A549 treated with GW870086 at 1 μM for 4 hours (cell line): ENCODE measurements at places on chromosomes 3 and 15. TPM values are rescaled to one million over a fixed set of nuclear protein-coding genes. Genes with fewer than 3 reads are reported as not detected.

Gene DPPA2
- total RNA-seq, result not detected in 5 replicates

Gene VGLL3
- 3.2 to 8.1 TPM (median 6.2 TPM) in 5 replicates for total RNA-seq

Gene CHRNA5
- total RNA-seq, result 30.9 to 35.7 TPM (median 33.6 TPM) in 5 replicates

Gene CPN2
- total RNA-seq, result not detected in 5 replicates

Gene CELF6
- 0.11 to 0.24 TPM (median 0.16 TPM) in 5 replicates for total RNA-seq

Gene CYP1A2
- 0.05 TPM in 1 of 5 replicates, not detected in the others for total RNA-seq

Gene GNAT1
- not detected in 5 replicates for total RNA-seq

Gene GPR176
- total RNA-seq, result 8.2 to 11.7 TPM (median 10.1 TPM) in 5 replicates

Gene PDZRN3
- not detected in 5 replicates for total RNA-seq

Gene MINAR1
- total RNA-seq, result 0.39 to 0.64 TPM (median 0.53 TPM) in 5 replicates

Gene NEK10
- total RNA-seq, result 0.48 to 1.3 TPM (median 0.96 TPM) in 5 replicates

Gene TM6SF1
- total RNA-seq, result 0.09 to 0.35 TPM (median 0.11 TPM) in 4 of 5 replicates, not detected in the other
